ENCODE measurements at places on chromosomes 6 and 20.

GRCh38 chr6:45327956-45328522 lies at the start of gene RUNX2:
Gene RUNX2 (plus strand): TSS chr6:45328330. CDS start chr6:45328727, 397 bp downstream.
- no peaks in the 10 kb centered on the region for H3K27me3 ChIP-seq
- DNase-seq, result no peak
- peak within 1 kb of the TSS; percentile 60 for H3K27ac ChIP-seq

DNA sequence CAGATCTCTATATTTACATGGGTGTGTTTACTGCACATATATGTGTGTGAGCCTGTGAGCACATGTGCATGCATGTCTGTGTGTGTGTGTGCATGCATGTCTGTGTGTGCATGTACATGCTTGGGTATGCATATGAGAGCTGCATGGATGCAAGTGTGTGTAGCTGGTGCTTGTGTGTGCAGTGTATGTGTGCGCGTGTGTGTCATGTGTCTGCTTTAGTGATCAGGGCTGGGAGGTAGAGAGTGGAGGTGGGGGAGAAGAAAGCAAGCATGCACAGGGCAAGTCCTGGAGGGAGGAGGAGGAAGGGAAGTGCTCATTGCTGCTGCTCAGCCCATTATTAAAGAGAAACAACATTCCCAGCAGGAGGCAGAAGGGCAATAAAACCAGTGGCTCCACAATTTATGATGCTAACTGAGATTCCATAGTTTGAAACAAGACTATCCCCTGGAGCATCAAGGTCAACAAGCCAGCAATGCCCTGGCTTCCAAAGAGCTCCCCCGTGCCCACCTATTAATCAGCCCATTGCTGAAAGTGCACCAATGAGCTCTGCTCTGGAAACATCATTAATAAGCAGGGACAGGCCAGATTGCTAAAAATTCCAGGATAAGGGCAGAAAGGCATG lies 414.0 kb downstream of the MAFB start:
- H3K4me3 ChIP-seq, result no peak overlapping the region
- peaks cover 78% of the 10 kb centered on the region for H3K27me3 ChIP-seq
- peaks cover 9% of the 10 kb centered on the region for H3K4me1 ChIP-seq
- no peaks in the 10 kb centered on the region for H3K36me3 ChIP-seq
- no peak overlapping the region for H3K27ac ChIP-seq

DNA sequence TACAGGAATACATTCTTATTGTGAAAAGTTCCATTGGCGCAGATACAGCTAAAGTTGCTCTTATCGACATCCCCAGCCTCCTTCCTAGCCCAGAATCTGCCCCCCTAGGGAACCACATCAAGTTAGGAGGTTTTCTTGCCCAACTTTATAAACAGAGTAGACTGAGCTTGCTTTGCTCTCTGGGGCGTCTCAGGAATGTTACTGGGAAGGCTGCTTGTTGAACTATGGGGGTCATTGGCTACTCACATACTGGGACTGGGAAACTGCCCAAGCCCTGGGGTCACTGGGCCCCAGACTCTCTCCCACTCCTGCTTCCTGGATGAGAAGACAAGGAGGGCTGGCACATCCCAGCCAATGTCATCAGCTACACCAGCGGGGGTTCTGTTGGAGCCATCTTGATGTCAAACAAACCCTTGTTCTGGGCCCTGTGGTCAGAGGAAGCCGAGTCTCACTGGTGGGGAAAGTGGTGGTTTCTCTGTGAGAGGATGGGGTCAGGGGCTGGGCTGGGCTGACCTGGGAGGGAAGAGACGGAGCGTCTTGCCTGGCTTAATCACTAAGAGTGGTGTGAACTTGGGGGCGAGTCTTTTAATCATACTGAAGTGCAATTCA lies 26.0 kb downstream of the BPIFB4 start:
- peaks cover 13% of the 10 kb centered on the region for H3K4me1 ChIP-seq
- DNase-seq, result no peak
- peak overlapping the region; percentile 45 for H3K27ac ChIP-seq
- H3K27me3 ChIP-seq, result peaks cover 14% of the 10 kb centered on the region
- no peak overlapping the region for H3K4me3 ChIP-seq

DNA sequence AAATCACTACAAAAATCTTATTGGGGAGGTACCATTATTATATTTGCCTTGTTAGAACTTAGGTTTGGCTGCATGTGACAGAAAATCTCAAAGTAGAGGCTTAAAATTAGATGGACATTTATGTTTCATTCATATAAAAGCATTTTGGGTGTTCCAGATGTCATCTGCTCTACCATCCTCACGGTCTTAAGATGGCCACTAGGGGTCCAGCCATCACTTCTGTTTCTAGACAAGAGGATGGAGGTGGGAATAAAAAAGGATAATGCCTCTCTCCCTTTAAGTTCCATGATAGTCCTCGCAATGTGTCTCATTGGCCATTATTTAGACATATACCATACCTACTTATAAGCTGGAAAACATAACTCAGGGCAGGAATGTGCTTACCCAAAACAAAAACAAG lies 929.5 kb downstream of the KIF16B start:
- H3K4me3 ChIP-seq, result no peak overlapping the region
- H3K4me1 ChIP-seq, result peaks cover 4% of the 10 kb centered on the region
- DNase-seq, result no peak
- H3K27ac ChIP-seq, result no peak overlapping the region

DNA sequence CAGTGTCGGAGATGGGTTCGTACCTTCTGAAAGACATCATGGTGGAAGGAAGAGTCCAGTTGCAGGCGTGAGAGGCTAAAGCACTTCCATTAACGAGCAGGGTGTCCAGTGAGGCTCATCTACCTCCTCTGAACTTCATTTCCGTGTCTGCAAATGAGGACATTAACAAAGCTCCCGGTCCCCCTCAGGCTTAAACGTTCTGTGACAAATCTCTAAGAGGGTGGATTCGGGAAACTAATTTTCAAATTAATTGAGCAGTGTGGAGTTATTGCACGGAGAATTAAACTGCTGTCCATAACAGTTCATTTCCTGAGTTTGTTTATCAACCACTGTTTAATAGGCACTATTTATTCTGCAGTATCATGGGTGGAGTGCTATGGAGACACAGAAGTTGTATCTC lies 68.2 kb downstream of the TRMT6 start:
- H3K4me3 ChIP-seq, result no peak overlapping the region
- peaks cover 11% of the 10 kb centered on the region for H3K4me1 ChIP-seq
- H3K36me3 ChIP-seq, result no peaks in the 10 kb centered on the region
- peaks cover 5% of the 10 kb centered on the region for H3K27me3 ChIP-seq
- H3K27ac ChIP-seq, result no peak overlapping the region

- no peak overlapping the region for H3K27ac ChIP-seq
- H3K4me3 ChIP-seq, result no peak overlapping the region
- no peak for DNase-seq
- peaks cover 2% of the 10 kb centered on the region for H3K4me1 ChIP-seq
- no peaks in the 10 kb centered on the region for H3K36me3 ChIP-seq
Measured at GRCh38 chr6:99617131-99617530, 10.5 kb downstream of the PRDM13 start.

- no peaks in the 10 kb centered on the region for H3K36me3 ChIP-seq
- no peak for DNase-seq
- H3K27ac ChIP-seq, result no peak overlapping the region
Measured at GRCh38 chr20:43971267-43971666, 56.6 kb downstream of the TOX2 start.

DNA sequence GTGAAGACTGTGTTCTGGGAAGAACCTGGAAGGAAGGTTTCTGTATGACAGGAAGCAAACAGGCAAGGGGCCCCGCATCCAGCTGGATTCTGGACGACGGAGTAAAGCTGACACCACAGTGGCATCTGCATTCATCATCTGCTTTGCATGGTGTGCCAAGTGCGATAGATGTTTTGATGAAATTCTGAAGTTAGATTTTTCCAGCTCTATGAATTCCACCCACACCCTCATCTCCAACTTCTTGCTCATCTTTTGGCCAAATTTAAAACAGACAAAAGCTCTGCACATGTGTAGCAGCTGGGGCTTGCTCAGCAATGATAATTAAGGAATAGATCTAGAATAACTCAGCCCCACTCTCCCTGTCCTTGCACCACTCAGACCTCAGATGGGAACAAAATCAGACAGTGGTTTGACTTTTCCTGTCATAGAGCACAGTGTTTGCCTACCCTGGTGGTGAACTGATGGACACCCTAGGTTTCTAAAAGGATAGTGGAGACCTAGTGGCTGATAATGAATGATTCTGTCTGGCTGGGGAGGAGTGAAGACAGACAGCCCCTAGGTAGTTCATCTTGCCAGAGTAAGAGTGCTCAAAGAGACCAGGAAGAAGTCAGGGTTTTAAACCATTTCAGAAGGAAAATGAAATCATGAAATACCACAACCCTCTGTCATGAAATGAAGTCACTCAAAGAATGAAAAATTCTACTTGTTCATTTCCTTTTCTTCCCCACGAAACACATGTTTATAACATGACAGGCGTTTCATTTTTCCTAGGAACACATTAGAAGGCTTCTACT lies 85.8 kb downstream of the BCAS1 start:
- H3K4me1 ChIP-seq, result no peaks in the 10 kb centered on the region
- no peaks in the 10 kb centered on the region for H3K27me3 ChIP-seq
- no peak overlapping the region for H3K4me3 ChIP-seq
- DNase-seq, result no peak

DNA sequence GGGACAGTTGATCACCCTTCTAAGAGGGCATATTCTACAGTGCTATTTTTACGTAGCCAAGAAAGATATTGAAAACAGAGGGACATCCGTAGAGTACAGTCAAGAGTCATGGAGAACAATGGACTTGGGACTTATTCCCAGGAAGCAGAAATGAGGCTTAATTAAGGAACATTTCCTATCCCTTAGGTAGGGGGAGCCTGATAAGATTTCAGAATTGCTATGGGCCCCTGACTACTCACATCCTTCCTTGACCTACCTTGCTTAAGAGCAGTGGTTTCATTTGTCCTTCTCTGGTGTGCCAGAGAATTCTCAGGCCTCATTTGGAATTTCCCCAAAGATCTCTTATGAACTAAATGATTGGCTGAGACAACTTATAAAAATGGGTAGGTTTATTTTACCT lies 189.5 kb upstream of the DTNBP1 start:
- H3K4me1 ChIP-seq, result no peaks in the 10 kb centered on the region
- no peak overlapping the region for H3K27ac ChIP-seq
- H3K36me3 ChIP-seq, result no peaks in the 10 kb centered on the region
- H3K27me3 ChIP-seq, result peaks cover 27% of the 10 kb centered on the region

GRCh38 chr6:150068720-150069648 lies at the start of gene ULBP3:
Gene ULBP3 (minus strand): TSS chr6:150069121. CDS start chr6:150069066, 55 bp downstream.
- peaks cover 6% of the 10 kb centered on the region for H3K27me3 ChIP-seq
- H3K36me3 ChIP-seq, result peaks cover 6% of the 10 kb centered on the region
- peak within 1 kb of the TSS; percentile 92 for H3K4me3 ChIP-seq
- DNase-seq, result peak; percentile 85

- no peak for DNase-seq
- no peak overlapping the region for H3K4me3 ChIP-seq
- H3K27me3 ChIP-seq, result no peaks in the 10 kb centered on the region
- H3K36me3 ChIP-seq, result peaks cover 12% of the 10 kb centered on the region
- no peak overlapping the region for H3K27ac ChIP-seq
- H3K4me1 ChIP-seq, result no peaks in the 10 kb centered on the region
Measured at GRCh38 chr6:160912411-160912810, 79.2 kb upstream of the MAP3K4 start.

All from progenitor cell of endocrine pancreas (in vitro differentiated cells).